ENCODE measurements at places on chromosomes 4 and X. TPM values are rescaled to one million over a fixed set of nuclear protein-coding genes. Genes with fewer than 3 reads are reported as not detected.

PAGE4 gene
- not detected for total RNA-seq

SSX4 gene
- total RNA-seq: not detected

BEND4 gene
- total RNA-seq: 0.27 TPM

IRS4 gene
- 0.07 TPM for total RNA-seq

CHRDL1 gene
- 18.3 TPM for total RNA-seq

GRCh38 chrX:40581336-40581920 is 658 bp downstream of the ATP6AP2 start:
- no peak for DNase-seq

GRCh38 chr4:55396308-55397125 is 760 bp downstream of the TMEM165 start:
- peak; percentile 59 for DNase-seq

DNA sequence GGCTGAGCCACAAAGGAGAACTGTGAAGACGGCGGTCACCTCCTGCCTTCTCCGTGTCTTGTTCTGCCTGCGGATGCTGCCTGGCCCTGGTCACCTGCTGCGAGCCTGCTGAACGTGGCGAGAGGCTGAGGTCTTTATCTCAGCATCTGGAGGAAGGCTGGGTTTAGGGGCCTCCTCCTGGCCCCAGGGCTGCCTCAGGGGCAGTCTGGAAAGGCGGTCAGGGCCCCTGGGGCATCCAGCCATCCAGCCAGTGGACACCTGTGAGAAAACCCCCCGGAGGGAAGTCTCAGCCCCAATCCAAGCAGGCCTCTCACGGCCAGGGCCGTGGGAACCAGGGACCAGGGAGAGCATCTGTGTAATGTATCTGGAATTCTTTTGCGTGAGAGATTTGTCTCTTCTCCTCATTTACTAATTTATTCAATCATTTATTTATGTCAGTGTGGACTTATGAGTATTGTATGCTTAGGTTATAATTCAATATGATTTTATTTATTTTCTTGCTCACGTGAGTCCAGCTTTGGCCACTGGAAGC is 11.3 kb downstream of the PDE6B start:
- DNase-seq: no peak

DNA sequence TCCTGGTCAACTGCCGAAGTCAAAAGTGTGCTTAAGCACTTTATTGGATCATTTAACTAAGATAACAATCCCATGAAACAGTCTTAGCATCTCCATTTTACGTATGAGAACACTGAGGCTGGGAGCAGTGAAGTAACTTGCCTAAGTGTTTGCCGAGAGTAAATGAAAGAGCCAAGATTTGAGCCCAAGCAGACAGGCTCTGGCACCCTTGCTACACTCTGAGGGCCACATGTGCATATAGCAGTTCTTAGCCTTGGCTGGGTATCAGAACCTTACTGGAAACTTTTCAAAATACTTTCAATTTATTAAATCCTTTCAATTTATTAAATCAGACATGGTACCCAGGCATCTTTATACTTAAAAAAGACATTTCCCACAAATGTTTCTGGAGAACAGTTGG is 225.9 kb downstream of the NR3C2 start:
- DNase-seq: no peak

DNA sequence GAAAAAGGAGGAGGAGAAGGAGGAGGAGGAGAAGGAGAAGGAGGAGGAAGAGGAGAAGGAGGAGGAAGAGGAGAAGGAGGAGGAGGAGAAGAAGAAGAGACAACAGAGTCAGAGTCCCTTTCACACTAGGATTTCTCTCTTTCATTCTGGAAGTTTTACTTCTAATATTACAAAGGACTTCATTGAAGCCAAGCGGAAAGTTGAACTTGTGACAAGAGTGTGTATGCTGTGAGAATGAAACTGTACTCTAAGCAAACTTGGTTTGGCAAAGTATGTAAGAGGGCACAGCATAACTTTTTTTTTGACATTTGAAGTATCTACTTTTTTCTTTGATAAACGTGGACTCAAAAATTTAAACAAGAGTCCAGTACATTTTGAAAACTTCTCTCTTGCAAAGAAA is 48.0 kb downstream of the CXCL8 start:
- DNase-seq: no peak

DNA sequence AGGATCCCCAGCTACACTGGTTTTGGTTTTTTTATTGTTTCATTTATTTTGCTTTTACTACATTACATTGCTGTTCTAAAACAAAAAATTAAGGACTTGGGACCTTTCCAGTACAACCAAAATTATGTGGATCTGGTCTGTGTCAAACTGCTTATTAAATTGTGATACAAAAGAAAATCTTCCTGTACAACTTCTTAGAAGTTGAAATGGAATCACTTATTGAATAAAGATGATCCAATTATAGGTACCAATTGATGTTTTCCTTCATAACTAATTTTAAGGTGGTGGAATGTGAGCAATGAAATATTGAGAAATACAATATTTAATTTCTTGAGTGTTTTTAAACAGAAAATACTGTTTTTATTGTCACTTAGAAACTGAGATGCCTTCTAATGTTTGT is 67.3 kb downstream of the C4orf46 start:
- DNase-seq: no peak

GRCh38 chr4:88251924-88252323 is 32.4 kb downstream of the PPM1K start:
- DNase-seq: no peak

DNA sequence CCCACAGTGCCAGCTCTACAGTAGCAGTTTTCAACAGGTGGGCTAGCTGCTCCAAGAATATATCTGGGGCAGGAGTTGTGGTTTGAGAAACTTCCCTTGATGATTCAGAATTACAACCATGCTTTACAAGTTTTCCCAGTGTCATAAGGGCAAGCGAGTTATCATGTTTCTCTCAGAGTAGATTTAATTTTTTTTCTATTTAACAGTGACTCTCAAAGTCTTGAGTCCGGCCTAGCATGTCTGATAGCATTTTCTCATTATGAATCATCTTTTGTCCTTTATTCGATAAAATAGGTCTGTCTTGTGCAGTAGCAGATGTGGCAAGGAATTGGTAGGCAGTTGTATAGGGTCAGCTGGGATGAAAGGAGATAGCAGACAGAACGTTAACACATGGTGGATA is 62.2 kb upstream of the SPANXD start:
- no peak for DNase-seq

GRCh38 chrX:138026211-138026610 is 460.3 kb downstream of the ZIC3 start:
- no peak for DNase-seq

Measured in colonic mucosa (tissue), 4 donors.